Astrocyte of the cerebellum (primary cell): ENCODE measurements at places on chromosomes 5 and 9.

- no peak for DNase-seq
Measured at GRCh38 chr9:84542554-84542953, 127.0 kb upstream of the NTRK2 start.

DNA sequence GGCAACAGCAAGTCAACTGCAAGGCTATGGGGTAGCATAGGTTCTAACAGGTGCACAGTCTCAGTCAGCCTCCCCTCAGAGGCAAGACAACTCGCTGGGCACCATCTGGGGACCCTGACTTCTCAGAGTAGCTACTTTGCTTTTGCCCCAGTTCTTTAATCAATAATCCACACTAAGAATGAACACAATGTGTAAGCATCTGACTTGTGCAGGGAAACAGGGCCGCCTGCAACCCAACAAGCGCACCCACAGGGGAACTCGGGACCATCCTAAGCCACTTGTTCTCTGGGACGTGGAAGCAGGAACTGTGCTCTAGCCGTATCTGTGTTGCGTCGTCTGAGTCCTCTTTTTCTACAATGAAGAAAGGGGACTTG, 1.9 kb downstream of the MOB3B start:
- DNase-seq = no peak

DNA sequence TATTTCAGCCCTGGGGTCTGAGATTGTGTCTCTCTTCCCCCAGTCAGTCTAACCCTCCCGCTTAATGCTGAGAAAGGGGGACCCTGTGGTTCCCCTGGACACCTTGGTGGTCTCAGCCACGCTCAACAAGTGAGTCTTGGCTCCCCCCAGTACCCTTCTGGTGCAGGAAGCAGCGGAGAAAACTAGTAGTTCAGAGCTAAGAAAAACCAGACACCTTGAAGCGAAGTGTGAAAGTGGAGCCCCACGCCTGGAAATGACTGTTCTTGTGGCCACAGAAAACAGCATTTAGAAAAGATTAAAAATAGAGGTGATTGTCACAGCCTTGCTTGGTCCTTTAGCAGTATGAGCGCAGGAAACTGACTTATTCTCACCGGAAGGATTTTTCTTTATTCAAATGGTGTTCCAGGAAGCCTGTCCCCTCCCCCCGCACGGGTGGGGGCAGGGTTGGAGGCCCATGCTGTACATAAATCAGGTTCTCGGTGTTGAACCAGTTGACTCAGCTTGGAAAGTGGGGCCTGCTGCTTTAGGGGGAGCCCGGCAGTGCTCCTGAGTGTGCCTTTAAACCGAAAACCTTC, 8.1 kb downstream of the ARPC5L start:
- no peak for DNase-seq

GRCh38 chr5:14373685-14374084, 207.9 kb upstream of the OTULINL start:
- no peak for DNase-seq

DNA sequence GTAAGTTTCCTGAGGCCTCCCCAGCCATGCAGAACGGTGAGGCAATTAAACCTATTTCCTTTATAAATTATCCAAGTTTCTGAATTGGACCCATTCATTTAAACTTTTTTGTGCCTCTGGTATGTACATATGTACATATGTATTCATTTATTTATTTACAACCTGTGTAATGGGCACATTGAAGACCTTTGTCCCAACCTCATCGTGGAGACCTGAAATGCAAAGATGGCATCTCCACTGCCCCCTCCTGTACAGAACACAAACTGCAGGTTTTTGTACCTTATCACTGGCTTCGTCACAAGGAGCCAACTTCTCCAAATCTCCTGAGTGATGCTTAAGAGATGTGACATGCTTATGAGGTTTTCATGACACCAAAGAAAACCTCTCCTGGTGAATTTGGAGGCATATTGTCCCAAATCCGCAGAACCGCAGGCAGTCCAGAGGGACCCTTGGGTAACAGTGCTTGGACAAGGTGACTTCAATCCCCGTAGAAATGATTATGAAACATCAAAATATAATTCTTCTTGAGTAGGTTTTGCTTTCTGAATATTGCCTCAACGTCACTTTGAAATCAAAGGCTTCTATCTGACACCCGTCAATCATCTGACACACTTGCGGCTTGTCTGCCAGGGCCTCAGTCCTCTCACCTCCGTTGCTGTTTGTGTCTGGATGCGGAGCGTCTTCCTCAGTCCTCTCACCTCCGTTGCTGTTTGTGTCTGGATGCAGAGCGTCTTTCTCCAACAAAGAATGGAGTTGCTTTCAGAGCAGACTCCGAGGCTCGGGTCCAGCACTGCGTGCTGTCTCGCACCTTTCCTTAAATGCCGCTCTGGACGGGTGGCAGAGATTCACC, 135.0 kb upstream of the IRX4 start:
- no peak for DNase-seq

GRCh38 chr9:96460882-96461281, 10.9 kb downstream of the HABP4 start:
- DNase-seq = no peak

DNA sequence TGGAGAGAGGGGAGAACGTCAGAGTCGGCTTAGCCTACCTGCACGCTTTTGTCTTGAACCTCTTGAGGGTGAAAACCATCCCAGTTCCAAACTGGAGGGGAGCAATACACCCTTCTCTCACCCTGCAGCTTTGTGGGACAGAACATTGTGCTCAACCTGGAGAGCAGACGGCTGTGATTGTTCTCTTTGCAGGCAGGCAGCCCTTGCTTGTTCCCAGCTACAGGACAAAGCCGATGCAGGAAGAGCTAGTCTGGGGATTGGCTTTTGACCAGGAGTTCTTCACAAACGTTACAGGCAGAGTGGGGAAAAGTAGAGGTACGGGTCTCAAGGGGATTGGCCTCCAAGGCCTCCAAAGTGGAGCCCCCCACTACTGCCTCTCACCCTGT, 33.9 kb upstream of the ARHGAP26 start:
- no peak for DNase-seq

DNA sequence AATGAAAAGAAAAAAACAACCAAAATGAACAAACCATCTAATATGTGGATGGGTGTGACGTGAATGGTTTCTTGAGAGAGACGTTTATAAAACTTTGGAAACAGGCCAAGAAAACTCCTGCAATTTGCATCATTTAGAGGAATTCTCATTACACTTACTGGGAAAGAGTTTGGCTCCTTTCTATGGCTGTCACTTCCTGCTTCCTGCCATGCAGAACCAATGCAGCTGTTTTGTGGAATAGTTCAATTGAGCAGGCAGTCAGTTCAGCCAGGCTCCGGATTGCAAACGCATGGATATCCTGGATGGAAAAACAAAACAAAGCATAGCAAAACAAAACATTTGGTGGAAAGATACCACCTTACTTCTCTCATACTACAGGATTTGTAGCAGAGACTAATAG, 36.6 kb downstream of the FAM114A2 start:
- DNase-seq = no peak

DNA sequence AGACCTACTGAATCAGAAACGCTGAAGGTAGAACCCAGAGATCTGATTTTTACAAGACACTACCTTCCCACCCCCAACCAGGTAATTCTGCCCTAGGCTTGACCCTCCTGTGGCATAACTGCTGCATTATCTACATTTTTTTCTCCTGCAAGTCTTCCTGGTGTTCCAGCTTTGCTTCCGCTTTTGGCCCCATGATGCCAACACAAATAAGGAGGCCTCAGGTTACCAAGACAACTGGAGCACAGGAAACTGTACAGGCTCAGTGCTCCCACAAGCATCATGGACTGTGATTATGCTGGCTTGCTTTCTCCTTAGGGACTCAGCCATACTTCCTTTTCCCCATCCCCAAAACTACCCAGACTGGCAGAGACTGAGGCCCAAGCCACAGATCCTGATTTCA, 6.6 kb upstream of the MSMP start:
- peak; percentile 50 for DNase-seq

DNA sequence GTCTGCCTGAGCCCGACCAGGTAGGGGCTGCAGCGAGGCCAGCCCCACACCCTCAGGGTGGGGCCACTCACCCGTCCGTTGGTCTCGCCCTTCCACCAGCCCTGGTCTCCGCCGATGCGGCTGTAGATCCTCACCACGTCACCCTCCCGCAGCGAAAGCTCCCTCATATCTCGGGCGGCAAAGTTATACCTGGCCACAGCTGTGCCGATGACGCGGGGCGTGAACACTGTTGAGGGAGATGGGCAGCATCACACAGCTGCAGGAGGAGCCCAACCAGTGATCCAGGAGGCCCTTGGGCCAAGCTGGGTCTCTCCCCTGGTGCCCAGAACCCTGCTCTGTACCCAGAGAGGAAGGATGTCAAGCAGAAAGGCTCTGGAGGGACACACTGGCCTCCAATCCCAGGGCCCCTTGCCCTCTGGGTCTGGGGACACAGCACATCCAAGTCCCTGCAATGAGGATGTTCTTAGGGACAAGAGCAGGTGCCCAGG, 30.3 kb upstream of the SARDH start:
- no peak for DNase-seq

GRCh38 chr9:97368964-97369363, 42.9 kb upstream of the TDRD7 start:
- DNase-seq = no peak

DNA sequence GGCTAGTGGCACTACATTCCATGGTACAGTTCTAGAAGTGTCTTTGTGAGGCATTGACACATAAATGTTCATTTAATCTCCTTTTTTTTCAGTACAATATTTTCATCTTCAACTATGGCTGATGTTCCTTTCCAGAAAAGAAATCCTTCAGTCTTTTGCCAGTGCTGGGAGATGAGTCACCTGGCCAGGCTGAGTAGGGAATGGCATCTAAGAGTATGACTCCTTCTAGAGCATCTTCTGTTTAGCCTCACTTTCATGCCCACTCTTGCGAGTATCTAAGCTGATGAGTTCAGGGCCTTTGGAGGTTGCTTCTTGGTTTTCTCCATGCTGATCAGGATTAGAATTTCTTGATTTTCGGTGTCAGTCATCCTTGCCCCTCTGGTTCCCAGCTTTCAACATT, 124.4 kb downstream of the SLC28A3 start:
- DNase-seq = no peak

GRCh38 chr9:76718166-76718565, 46.1 kb upstream of the PCA3 start:
- DNase-seq = no peak

- no peak for DNase-seq
Measured at GRCh38 chr9:73575101-73576060, 423.7 kb downstream of the ANXA1 start.
